ENCODE measurements at places on chromosomes 7 and 10. TPM values are rescaled to one million over a fixed set of nuclear protein-coding genes. Genes with fewer than 3 reads are reported as not detected.

CPEB3 gene
- total RNA-seq, result 0.45 TPM

RAMP3 gene
- not detected for total RNA-seq

CPN1 gene
- total RNA-seq, result not detected

ABCB1 gene
- total RNA-seq, result 0.29 TPM

PPP1R9A gene
- 0.51 TPM for total RNA-seq

UNCX gene
- total RNA-seq, result not detected

ITPRID1 gene
- not detected for total RNA-seq

GRCh38 chr7:55192723-55193122, 172.4 kb upstream of the LANCL2 start:
- DNase-seq, result peak; percentile 63

DNA sequence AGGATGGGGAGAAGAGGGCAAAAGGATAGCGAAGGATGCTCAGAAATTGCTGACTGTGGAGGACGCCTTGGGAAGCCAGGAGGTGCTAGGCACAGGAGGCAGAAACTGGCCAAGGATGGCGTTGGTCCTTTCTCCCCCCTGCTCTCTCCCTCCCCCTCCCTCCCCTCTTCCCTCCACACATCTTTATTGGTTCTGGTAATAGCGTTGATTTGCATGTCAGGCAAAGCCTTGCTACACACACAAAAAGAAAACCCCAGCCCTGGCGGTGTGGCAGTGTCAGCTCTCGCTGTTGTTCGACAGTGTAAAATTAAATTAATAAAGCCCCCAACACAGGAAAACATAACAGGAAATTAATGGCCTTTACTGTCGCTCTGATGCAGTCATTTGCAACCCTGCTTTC, 47.2 kb downstream of the PAX2 start:
- no peak for DNase-seq

DNA sequence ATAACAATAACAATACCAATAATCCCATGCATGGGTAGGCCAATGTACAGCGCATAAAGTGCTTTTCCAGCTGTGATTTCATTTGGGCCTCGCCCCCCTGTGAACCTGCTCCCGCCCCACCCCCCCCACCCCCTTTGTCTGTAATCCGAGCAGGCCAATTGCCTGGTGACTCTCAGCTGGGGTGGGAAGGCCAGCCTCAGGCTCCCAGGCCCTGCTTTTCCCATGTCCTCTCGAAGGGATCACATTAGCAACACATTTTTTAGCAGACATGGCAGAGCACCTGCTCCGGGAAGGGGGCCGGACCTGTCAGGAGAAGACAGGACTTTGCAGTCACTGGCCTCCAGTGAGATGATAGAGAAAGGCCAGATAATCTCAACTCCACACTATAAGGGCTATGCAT, 439.3 kb downstream of the RPS24 start:
- no peak for DNase-seq

DNA sequence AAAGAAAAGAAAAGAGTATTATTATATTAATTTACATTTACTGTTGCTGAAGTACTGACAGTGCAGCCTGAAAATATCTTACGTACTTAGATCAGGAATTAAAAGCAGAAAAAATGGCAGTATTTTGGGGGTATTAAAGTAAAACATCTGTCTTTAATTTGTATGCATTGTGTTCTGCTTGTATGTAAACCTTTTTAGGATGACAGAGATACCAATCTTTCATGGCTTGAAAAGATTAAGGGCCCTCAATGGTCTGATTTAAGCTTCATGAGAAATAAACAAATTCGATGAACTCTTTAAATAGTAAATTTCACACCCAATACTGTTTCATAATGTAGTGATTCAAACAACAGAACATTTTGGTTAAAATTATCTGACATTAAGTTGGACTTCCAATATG, 116.3 kb downstream of the MLLT10 start:
- DNase-seq, result no peak

DNA sequence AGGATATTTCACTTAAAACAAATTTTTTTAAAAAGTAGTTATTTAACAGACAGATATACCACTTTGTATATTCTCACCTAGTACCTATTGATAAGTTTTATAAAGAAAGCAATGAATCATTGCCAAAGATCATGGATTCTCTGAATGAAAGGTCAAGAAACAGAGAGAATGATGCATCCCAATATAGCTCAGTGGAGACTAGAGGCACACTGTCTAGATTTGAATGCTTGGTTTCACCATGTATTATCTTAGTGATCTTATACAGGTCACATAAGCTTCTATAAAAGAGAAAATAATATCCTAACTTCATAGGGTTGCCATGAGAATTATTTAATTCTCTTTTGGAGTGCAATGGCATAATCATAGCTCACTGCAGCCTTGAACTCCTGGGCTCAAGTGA, 87.0 kb upstream of the LRRN3 start:
- DNase-seq, result no peak

- DNase-seq, result no peak
Measured at GRCh38 chr10:93757136-93757535, 600 bp upstream of the LGI1 start.

DNA sequence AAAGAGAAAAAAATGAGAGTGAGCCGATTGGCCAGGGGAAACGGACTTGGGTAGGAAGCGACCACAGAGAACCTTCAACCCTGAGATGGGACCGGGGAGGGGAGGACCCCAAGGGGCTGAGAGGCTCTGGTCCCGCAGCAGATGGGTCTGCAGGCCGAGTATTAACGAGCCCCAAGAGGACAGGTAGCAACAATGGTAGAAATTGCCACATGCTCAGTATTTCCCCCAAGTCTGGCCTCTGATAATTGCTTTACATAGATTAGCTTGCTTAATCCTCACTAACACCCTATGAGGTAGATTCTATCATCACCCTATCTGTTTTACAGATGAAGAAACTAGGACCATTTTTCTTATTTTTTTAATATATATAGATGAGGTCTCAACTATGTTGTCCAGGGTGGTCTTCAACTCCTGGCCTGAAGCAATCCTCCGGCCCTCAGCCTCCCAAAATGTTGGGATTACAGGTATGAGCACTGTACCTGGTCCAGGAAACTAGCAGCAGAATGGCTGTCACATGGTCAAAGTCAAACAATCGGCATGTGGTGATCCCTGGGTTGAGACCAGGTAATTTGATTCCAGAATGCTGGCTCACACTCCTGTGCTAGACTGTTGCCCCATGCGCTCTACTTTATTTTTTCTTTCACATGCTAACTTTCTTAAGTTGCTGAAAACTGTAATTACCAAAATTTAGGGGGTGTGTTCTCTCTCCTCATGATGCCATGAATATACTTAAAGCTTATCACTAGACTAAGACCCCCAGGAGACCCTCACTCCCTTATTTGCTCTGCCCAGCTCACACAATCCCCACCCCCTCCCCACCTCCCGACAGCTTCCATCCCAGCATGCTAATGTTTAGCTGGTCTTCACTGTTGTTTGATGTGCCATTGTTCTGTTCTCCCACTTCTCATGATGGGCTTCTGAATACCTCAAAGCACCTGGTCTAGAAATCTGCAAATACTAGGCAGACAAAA, 67.9 kb upstream of the AFAP1L2 start:
- no peak for DNase-seq

- peak; percentile 47 for DNase-seq
Measured at GRCh38 chr10:93352638-93353383, 129.3 kb downstream of the MYOF start.

- DNase-seq, result no peak
Measured at GRCh38 chr7:111140091-111140865, 49.4 kb downstream of the LRRN3 start.

DNA sequence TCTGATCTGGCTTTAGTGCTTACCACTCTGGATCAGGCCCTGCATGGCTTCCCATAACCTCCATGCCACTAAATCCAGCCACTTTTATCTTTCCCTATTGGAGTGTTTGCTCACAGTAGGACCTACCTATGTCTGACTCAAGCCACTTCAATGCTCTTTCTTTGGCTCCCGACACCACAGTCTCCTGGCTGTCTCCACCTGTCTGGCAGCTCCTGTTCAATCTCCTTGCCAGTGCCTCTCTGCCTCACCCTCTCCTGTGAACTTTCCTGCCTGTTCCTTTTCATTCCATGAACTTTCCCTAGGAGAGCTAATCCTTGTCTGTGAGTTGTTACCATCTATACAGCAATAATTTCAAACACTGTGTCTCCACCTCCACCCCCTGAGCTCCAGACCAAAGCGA, 82.6 kb upstream of the UCN3 start:
- DNase-seq, result no peak

GRCh38 chr10:3766046-3766756, 18.8 kb downstream of the KLF6 start:
- no peak for DNase-seq

DNA sequence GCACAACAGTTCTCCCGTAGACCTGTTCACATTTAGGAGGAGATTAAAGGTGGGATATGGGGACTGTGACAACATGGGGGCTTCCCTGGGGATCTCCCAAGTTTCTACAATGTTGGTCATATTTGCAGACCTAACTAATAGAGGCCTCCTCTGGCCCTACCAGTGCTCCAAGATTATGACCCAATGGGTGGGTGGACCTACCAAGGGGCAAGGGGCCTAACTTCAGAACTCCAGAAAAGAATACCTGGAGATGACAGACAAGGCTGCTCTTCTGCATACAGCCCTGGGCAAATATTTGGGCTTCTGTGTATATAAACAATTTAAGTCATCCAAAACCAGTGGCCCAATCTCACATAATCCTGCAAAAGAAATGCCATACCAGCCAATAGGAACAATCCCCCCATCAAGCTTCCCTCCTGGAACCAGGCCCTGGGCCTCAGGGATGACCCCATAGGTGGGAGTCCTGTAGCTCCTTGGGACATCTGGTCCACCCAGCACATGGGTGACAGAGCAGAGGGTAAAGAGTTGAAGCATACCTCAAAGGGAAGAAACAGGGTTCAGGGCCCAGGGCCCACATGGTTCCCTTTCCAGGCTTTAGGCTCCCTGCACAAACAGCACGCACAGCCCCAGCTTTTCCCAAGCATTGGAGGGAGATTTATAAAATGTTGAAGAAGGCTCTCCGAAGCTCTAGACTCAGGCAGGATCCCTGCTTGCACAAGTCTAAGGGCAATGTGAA, 86.1 kb upstream of the CHST15 start:
- no peak for DNase-seq

DNA sequence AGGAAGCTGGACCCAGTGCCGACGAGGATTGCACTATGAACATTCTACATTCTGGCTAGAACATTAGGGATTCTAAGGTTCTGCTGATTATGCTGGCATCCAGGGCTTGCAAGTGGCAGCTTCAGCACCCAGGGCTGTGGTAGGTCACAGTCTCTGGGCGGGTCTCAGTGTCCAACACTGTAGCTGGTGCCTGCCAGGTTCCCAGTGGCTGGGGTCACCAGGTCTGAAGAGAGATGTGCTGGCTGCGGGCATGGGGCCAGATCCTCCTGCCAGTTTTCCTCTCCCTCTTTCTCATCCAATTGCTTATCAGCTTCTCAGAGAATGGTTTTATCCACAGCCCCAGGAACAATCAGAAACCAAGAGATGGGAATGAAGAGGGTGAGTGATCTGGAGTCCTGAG, at the start of gene PTTG1IP2:
PTTG1IP2 (plus strand) TSS at position 86 of the 400 bp plus-strand sequence; CDS start at position 234, 148 bp downstream.
- DNase-seq, result no peak

Data from LHCN-M2 (cell line).